NCI-H1105 treated with DMSO at 0.1 percent for 48 hours (cell line): ENCODE measurements at places on chromosomes 11 and 22.

- DNase-seq, result no peak
Observed at GRCh38 chr11:65945430-65945911, at the start of gene TSGA10IP. Gene TSGA10IP (plus strand): TSS chr11:65945480. CDS start chr11:65945676, 196 bp downstream.

DNA sequence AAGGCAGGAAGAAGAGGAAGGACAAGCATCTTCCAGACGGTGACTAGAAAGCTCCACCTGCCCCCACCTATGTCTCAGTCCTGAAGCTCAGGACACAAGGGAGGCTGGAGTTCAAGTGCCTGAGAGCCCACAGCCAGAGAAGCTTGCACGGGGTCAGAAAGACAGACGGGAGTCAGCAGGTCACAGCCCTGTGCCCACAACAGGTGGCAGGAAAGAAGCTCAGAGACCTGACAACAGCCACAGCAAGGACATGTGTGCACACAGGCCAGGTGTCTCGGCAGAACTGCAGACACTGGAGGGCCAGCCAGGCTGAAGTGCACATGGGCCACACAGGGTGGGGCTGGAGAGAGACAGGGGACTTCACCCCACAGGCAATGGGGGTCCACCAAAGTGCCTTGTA lies 37.2 kb upstream of the MOB2 start:
- DNase-seq, result no peak

DNA sequence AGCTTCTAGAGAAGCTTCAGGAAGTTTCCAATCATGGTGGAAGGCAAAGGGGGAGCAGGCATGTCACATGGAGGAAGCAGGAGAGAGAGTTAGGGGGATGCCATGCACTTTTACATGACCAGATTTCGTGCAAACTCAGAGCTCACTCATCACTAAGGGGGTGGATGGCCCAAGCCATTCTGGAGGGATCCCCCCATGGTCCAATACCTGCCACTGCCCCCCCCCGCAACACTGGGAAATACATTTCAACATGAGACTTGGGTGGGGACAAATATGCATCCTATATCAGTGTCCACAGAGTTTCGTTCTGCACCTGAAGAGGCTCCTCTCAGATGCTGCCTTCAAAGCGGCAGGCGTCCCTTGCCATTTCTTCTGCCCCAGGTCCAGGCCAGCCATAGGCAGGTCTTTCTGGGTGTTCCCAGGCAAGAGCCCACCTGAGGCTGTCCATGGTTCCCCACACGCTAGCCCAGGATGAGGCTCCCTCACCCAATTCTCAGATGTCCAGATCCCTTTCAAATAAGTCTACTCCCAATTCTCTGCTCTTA lies 1344.3 kb downstream of the TBC1D22A start:
- no peak for DNase-seq

GRCh38 chr11:117417342-117417741 lies 89.7 kb downstream of the CEP164 start:
- no peak for DNase-seq

DNA sequence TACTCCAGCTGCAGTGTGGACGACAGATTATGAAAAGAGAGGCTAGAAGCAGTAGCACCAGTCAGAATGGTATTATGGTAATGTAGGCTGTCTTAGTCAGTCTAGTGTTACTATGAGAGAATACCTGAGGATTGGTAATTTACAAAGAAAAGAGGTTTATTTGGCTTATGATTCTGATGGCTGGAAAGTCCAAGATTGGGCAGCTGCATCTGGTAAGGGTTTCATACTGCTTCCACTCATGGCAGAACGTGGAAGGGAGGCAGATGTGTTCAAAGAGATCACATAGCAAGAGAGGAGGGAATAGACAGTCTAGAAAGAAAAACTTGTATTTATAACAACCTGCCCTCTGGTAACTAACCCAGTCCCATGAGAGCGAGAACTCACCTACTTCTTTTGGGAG lies 77.3 kb upstream of the NAV2 start:
- DNase-seq, result no peak

DNA sequence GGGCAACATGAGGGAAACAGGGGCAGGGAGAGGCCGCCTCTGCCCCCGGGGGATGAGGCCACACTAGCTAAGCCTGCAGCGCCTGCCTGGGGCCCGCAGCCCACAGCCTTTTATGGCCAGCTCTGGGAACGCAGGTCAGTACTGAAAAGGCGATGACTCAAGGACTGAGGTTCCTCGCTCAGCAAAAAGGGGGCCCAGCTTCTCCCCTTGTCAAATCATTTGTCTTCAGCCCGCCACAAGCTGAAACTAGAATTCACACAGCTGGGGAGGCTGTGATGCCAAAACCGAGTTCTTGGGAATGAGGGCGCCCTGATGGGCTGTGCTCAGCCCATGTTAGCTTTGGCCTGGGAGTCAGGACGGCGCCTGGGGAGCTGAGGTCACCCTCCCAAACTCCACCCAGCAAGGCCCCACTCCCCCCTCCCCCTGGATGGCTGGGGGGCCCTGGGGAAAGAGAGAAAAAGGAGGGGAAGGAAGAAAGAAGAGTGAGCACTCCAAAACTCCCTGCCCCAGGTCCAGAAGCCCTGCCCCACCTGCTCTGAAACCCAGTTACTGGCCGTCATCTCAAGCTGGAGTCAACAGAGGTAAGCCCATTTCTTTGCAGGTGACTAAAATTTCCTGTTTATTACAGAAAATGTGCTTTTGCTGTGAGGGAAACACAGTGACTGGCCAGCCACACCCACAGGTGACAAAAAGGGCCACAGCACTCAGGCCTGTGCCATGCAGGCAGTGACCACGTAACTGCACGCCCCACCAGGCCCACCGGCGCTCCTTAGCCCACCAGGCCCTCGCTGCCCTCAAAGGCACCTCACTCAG lies 13.7 kb downstream of the EHD1 start:
- no peak for DNase-seq

GRCh38 chr11:63683133-63683991 lies 2.1 kb downstream of the RTN3 start:
- peak; percentile 24 for DNase-seq

- DNase-seq, result no peak
Observed at GRCh38 chr11:74427384-74427886, 29.2 kb upstream of the PGM2L1 start.

DNA sequence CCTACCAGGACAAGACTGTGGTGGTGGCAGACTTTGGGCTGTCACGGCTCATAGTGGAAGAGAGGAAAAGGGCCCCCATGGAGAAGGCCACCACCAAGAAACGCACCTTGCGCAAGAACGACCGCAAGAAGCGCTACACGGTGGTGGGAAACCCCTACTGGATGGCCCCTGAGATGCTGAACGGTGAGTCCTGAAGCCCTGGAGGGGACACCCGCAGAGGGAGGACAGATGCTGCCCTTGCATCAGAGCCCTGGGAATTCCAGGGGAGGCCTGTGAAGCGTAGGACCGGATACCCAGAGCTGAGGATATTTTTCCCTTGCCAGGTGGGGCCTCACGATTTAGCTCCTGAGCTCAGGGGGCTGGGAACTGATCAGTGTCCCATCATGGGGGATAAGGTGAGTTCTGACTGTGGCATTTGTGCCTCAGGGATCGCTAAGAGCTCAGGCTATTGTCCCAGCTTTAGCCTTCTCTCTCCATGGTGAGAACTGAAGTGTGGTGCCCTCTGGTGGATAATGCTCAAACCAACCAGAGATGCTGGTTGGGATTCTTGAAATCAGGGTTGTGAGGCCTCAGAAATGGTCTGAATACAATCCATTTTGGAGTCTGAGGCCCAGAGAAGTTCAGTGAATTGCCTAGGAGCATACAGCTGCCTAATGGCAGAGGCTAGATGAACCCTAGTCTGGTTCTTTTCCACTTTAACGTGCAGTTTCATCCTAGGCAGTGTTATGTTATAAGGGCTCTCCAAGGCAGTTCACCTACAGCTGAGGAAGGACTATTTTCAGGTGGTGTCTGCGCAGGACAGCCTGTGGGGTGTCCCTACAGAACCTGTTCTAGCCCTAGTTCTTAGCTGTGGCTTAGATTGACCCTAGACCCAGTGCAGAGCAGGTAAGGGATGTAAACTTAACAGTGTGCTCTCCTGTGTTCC lies 19.5 kb downstream of the PIK3IP1 start:
- DNase-seq, result peak; percentile 22

GRCh38 chr11:375065-376025 lies 6.0 kb downstream of the B4GALNT4 start:
- no peak for DNase-seq

- peak; percentile 60 for DNase-seq
Observed at GRCh38 chr11:763073-763463, 14.2 kb downstream of the GATD1 start.

GRCh38 chr22:30880181-30880601 lies 88.4 kb downstream of the MORC2 start:
- DNase-seq, result no peak

DNA sequence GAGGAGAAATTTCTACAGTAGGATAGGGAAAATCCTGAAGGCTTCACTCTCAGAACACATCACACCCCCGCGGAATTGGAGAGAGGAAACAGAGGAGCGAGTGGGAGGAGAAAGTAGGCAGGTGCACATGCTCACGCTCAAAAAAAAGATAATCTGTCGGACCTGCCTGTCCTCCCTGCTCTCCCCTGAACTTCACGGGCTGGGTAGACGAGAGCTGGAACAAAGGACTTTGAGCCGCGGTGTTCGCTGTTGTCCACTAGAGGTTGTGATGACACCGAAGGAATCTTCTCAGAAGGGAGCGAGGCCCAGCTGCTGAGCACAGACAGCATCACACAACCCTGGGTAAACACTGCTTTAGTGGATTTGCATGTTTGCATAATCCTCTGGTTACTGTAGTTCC lies 5.0 kb downstream of the SEZ6L start:
- DNase-seq, result no peak
